ENCODE measurements at places on chromosomes 11 and 22. TPM values are rescaled to one million over a fixed set of nuclear protein-coding genes. Genes with fewer than 3 reads are reported as not detected.

ACRV1 gene
- polyA plus RNA-seq: 0.35 TPM

TBCEL gene
- 13.2 TPM for polyA plus RNA-seq

DNA sequence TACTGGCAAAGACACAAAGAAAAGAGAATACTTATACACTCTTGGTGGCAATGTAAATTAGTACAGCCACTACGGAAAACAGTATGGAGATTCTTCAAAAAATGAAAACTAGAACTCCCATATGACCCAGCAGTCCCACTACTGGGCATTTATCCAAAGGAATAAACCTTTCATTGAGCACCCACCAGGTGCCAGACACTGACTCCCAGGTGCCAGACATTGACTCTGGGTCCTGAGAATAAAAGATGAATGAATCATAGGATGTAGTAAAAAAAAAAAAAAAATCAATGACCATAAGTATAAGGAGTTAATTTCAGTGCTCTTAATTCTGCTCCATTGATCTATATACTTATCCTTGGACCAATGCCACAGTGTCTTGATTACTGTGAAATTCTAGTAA lies 28.2 kb downstream of the HEPHL1 start:
- H3K4me1 ChIP-seq: no peaks in the 10 kb centered on the region
- H3K27me3 ChIP-seq: no peaks in the 10 kb centered on the region
- H3K4me3 ChIP-seq: no peak overlapping the region
- H3K36me3 ChIP-seq: no peaks in the 10 kb centered on the region

GRCh38 chr11:110431674-110432073 lies 1.9 kb downstream of the FDX1 start:
- H3K27ac ChIP-seq: no peak overlapping the region
- DNase-seq: no peak

- DNase-seq: no peak
- H3K36me3 ChIP-seq: no peaks in the 10 kb centered on the region
- peak overlapping the region; percentile 34 for H3K4me3 ChIP-seq
- H3K27ac ChIP-seq: peak overlapping the region; percentile 42
- H3K4me1 ChIP-seq: peaks cover 71% of the 10 kb centered on the region
Observed at GRCh38 chr11:1870721-1871466, 18.0 kb downstream of the LSP1 start.

- H3K36me3 ChIP-seq: peaks cover 45% of the 10 kb centered on the region
- H3K27me3 ChIP-seq: no peaks in the 10 kb centered on the region
- no peak overlapping the region for H3K4me3 ChIP-seq
Observed at GRCh38 chr11:3738241-3738640, 59.1 kb downstream of the NUP98 start.

DNA sequence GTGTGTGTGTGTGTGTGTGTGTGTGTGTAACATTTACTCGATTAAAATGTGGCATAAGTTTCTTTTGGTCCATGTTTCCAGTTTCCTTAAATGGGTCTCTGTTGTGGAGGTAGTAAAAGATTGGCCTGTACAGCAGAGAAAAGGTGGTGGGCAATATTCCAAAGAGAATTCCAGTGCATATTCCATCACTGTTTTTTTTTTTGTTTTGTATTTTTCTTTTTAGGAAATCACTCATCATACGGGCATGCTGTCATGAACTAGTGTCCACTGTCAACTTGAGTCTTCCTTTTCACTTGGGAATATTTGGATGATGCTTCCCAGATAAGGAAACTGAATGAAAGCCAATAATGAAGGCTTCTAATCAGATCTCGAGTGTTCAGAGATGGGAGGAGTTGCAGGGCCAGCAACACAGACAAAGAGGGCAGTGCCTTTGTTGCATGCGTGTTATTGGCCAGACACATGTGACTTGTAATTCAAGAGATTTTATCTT lies 95.2 kb upstream of the PDGFD start:
- H3K4me3 ChIP-seq: no peak overlapping the region
- no peak for DNase-seq
- no peak overlapping the region for H3K27ac ChIP-seq
- H3K27me3 ChIP-seq: no peaks in the 10 kb centered on the region

GRCh38 chr11:94519478-94520084 lies 7.3 kb downstream of the C11orf97 start:
- H3K27ac ChIP-seq: no peak overlapping the region
- no peaks in the 10 kb centered on the region for H3K4me1 ChIP-seq
- no peaks in the 10 kb centered on the region for H3K36me3 ChIP-seq
- DNase-seq: peak; percentile 65

DNA sequence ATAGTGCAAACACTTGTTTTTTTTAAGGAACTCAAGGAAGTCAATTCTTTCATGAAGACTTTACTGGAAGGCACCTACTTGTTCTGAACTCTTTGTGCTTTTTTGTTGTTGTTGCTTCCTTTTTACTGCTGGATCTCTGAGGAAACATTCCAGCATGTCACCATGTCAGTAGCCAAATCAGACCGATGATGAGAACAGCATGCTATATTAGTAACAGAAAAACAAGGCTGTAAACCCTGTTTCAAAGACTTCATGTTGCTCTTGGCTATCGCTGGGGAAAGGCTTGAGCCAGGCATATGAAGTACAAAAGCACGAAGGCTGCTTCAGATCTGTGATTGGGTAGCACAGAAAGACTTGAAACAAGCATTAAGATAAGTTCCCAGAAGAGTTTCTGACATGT lies 125.6 kb upstream of the SLC5A12 start:
- H3K4me3 ChIP-seq: no peak overlapping the region
- DNase-seq: peak; percentile 87
- H3K4me1 ChIP-seq: peaks cover 4% of the 10 kb centered on the region
- H3K27ac ChIP-seq: no peak overlapping the region
- no peaks in the 10 kb centered on the region for H3K27me3 ChIP-seq

- H3K4me3 ChIP-seq: no peak overlapping the region
- H3K36me3 ChIP-seq: peaks cover 24% of the 10 kb centered on the region
- no peaks in the 10 kb centered on the region for H3K27me3 ChIP-seq
Observed at GRCh38 chr11:3095712-3096361, 38.6 kb upstream of the CARS1 start.

DNA sequence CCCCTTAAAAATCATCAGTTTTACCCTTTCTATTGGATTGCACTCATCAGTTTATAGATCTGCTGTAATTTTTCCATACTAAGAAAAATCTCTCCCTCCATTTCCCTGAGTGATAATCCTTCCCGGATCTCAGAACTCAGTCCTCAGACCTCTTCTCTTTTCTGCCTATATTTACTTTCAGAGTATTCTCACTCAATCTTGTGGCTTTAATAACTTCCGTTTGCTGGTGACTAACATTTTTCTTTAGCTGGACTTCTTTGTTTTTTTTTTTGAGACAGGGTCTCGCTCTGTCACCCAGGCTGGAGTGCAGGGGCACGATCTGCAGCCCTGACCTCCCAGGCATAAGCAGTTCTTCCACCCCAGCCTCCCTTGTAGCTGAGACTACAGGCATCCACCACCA lies 10.4 kb downstream of the ATXN10 start:
- no peak overlapping the region for H3K4me3 ChIP-seq
- peaks cover 8% of the 10 kb centered on the region for H3K4me1 ChIP-seq
- no peak overlapping the region for H3K27ac ChIP-seq

DNA sequence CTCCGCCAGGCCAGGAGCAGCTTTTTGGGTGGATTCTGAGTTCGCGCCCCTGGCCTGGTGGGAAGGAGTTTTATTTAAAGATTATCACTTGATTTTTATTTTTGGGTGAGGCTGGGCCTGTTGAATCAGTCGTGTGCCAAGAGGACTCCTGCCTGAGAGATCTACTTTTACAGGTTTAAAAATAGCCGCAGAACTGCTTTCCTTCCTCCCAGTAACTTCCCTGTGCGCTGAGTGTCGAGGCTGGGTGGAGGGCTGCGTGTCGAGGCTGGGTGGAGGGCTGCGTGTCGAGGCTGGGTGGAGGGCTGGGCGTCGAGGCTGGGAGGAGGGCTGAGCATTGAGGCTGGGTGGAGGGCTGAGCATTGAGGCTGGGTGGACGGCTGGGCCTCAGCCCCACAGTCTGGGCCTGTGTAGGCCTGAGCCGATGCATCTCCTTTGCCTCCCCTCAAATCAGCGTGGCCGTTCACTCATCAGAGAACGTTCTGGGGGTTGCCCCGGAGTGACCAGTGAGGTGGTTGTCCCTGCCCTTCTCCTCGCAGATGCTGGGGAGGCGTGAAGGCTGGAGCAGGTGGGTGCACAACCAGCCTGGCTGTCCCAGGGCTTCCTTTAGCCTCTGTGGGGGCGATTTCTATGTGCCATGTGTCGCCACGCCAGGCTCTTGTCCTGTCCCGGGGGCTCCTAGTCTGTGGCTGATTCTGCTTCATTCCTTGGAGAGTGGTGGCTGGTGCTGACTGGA lies 30.1 kb downstream of the GRAMD4 start:
- H3K36me3 ChIP-seq: peaks cover 2% of the 10 kb centered on the region
- H3K27ac ChIP-seq: peak overlapping the region; percentile 83
- peaks cover 55% of the 10 kb centered on the region for H3K4me1 ChIP-seq

Data from muscle of leg (tissue), 16 donors.